ENCODE measurements at places on chromosomes 1 and 21.

GRCh38 chr1:61925591-61926298 is 183.5 kb downstream of the PATJ start:
- no peak for DNase-seq

GRCh38 chr1:211336775-211337174 is 10.1 kb downstream of the TRAF5 start:
- DNase-seq, result no peak

DNA sequence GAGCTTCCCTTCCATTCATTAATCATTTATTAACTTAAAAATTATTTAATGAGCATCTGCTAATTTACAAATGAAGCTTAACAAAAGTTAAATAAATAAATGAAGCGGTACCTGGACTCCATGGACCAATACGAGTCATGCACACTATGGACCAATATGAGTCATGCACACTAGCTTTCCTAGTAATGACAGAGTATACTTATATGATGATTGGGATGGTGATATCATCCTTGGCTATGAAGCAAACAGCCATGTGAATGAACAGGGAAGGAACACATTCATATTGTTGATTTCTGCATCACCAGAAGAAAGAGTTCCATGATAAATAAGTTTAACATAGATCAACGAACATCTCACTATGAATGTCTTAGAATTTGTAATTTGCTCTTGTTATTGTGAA is 109.9 kb downstream of the SPAG17 start:
- peak; percentile 11 for DNase-seq

GRCh38 chr1:17643861-17644703 is 104.6 kb downstream of the ARHGEF10L start:
- DNase-seq, result no peak

DNA sequence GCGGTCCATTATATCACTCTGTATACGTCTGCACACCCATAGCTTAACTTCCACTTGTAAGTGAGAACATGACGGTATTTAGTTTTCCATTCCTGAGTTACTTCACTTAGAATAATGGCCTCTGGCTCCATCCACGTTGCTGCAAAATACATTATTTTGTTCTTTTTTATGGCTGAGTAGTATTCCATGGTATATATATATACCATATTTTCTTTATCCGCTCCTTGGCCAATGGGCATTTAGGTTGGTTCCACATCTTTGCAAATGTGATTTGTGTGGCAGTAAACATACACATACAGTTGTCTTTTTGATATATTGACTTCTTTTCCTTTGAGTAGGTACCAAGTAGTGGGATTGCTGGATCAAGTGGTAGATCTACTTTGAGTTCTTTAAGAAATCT is 245.1 kb downstream of the NFIA start:
- DNase-seq, result no peak

DNA sequence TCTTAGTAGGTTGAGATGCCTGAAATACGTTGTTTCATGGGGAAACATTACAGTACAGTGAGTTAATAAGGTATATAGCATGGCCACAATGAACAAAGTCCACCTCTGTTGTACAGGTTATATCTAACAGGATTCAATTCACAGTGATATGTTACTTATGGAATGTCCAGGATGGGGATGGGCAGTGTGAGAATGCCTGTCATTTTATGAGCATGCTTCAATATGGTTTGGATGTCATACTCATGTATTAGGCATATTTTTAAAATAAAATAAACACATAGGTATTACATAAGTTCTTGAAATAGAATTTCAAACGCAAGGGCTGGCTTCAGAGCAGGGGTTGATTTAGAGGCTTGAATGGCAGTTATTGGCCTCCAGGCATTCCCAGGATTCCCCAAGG is 6.1 kb upstream of the PHLDA3 start:
- DNase-seq, result peak; percentile 82

DNA sequence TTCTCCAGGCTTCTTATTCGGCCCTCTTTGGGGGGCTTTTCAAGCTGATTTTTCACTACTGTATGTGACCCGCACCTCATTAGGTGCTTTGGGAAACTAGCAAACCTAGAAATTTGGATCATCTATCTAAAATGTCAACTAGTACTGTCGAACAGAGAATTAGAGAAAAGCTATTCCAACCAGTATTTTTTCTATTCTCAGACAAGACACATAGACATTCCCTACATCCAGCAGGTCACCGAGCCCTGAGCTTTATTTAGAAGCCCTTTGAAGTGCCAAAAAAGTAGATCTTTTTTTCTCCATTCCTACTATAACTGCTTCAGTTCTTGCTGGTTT is 310 bp upstream of the SSR2 start:
- DNase-seq, result no peak

DNA sequence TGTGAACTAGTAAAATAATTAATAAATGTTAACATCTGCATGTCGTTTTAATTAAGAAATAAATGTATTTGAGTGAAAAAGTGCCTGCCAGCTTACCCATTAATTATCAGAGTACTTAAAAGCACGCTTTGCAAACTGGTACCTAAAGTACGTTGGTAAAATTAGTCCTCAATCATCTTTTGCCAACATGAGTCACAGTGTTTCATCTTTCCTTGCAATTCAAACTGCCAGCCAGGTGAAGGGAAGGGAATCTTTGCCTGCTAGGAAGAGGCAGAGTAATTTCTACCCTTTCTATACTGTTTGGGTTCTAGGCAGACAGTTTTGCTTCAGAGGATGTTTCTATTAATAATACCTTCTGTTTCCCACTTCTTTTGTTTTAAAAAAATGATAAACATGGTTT is 57.2 kb upstream of the CNIH3 start:
- peak; percentile 45 for DNase-seq

GRCh38 chr1:56939209-56939608 is 26.6 kb downstream of the C8B start:
- no peak for DNase-seq

DNA sequence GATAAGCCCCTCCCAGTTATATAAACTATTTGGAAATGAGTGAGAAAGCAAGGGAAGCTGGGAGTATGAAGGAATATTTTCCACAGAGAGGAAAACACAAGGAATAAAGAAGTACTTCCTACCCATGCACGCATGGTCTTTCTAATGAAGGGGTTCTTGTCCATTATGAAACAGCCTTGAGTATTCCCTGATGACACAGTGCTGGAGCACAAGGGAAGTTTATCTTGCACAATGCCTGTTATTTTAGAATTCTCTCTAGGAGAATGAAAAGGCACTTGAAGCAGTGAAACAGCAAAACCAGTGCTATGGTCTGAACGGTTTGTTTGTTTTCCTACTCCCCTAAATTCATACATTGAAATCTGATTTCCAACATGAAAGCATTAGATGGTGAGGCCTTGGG is 38.6 kb upstream of the ADAMTS1 start:
- no peak for DNase-seq

DNA sequence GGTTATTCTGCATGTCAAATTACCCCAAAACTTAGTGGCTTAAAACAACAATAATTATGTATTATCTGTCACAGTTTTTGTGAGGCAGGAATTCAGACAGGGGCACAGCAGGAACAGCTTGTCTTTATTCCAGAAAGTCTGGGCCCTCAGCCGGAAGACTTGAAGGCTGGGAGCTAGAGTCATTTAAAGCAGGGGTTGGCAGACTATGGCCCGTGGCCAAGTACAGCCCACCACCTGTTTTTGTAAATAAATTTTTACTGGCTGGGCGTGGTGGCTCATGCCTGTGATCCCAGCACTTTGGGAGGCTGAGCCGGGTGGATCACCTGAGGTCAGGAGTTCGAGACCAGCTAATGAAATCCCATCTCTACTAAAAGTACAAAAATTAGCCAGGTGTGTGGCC is 39.6 kb upstream of the KDM4A start:
- DNase-seq, result no peak

GRCh38 chr1:208665936-208666335 is 421.8 kb upstream of the PLXNA2 start:
- no peak for DNase-seq

GRCh38 chr1:3924825-3925220 is 24.8 kb upstream of the C1orf174 start:
- DNase-seq, result peak; percentile 23

DNA sequence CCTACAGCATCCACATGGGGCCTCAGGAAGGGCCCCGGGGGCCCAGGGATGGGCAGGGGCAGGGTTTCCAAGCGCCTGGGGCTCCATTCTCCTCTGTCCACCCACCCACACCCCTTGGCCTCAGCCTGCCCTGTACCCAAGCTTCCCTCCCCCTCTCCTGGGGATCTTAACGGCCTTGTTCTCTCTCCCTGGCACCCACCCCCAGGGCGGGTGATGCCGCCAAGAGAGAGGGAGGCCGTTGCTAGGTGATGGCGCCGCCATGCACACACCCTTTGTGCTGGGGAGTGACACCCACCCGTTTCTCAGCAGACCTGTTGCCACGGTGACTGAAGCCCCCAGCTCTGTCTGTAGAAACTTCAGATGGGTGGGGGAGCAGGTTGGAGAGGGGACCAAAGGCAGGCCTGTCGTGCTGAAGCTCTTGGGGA is 7.6 kb downstream of the GPR37L1 start:
- DNase-seq, result no peak

- DNase-seq, result no peak
Measured at GRCh38 chr1:109120356-109120755, 6.4 kb downstream of the ELAPOR1 start.

- no peak for DNase-seq
Measured at GRCh38 chr1:15016001-15016400, 137.5 kb upstream of the TMEM51 start.

DNA sequence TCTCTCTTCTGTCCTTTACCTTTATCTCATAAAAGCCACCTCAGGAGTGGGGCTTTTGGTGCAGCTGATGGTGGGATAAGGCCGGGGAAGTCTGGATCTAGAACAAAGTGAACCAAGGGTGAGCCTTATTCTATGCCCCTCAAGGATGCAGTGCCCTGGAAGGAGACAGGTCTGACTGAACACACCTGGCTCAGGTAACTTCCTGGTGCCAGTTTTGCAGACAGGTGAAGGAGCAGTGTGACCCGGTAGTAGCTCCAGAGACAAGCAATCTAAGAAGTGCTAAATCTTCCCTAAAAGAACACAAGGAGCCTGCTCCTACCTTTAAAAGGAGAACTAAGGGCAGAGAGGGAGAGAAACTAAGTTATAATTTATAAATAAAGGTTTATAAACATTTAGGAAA is 2.9 kb downstream of the KCNJ15 start:
- no peak for DNase-seq

DNA sequence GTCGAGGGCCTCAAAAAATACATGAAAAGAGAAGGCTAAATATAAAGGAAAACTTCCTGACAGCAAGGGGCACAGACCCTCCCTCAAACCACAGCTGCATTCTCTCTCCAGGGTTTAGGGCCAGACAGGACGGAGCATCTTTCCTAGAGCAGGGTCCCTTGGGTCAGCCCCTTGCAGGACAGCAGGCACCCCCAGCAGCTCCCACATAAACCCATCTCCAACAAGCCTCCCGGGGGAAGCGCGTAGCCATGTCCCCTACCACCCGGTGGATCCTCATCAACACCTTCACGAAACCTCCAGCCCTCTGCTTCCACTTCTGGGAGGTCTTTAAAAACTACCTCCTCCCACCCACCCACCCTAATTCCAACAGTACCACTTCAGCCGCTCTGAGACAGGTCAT is 59.5 kb downstream of the CD46 start:
- no peak for DNase-seq

DNA sequence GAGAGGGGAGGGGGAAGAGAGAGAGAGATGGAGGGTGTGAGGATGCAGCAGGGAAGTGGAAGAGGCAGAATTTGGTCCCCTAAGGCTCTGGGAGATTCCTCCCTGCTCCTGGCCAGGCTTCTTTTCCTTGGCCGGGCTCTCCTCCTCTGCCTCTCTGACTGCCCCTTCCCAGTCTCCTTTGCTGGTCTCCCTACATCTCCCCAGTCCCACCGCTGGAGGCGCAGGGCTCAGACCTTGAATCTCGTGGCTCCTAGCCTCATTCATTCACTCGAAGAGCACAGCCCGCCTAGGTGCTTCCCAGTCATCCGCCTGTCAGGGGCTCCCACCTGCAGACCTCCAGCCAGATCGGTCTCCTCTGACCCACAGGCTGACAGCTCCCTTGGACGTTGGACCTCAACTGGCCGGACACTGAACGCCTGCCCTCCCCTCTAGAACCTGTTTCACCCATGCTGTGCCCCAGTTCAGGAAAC is 76.5 kb downstream of the VWA5B1 start:
- DNase-seq, result peak; percentile 76

GRCh38 chr1:22444856-22445255 is 6.8 kb upstream of the ZBTB40 start:
- DNase-seq, result no peak

GRCh38 chr1:91555821-91556531 is 55.3 kb downstream of the CDC7 start:
- DNase-seq, result no peak

- DNase-seq, result no peak
Measured at GRCh38 chr1:241460098-241460873, 59.3 kb downstream of the FH start.

DNA sequence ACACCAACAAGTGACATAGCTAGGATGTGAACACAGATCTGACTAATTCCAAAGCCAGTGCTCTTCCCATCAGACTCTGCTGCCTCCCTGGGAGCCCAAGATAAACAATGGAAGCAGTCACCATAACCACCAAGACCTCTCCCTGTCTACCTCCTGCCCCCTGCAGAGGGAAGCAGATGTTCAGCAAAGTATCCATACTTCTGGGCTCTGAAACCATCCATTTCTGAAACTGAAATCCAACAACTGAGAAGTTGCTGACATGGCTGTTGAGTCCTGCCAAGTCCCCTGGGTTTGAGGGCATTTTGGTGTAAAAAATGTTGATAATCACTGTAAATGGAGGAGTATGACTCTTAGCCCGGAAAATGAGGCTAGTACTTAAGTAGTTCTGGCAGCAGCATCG is 102.1 kb downstream of the TYW3 start:
- no peak for DNase-seq

DNA sequence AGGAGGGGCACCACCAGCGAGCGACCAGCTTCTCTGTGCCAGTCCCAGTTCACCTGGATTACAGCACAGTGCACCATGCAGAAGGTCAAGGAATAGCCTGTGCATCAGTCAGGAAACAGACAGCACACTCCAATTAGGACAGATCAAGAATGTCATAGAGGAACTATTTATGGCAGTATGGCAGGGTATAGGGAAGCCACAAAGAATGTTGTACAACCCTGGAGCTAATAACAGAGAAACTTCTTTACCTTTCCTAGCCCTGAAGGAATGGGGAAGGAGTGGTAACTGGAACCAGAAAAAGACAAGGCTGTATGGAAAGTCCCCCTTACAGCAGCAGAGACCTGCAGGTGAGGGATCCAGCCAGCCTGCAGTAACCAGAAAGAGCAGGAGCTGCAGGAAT is 87.8 kb upstream of the USP24 start:
- no peak for DNase-seq

DNA sequence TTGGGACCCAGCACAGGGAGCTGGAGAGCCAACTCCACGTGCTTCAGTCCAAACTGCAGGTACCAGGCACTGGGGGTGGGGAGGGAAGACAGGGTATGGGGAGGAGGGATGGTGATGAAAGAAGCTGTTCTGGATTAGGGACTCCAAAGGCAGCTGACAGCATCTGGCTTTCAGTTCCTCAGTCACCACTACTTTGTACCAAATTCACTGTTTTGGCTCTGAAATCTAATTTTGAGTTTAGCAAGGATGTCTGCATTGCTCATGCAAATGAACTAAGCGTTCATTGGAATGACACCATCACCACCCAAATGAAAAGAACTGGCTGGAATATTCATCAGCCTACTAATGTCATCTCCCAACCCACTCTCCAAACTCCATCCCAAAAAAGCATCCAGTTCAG is 8.7 kb downstream of the C1orf74 start:
- no peak for DNase-seq

GRCh38 chr1:225500624-225501192 is 72.9 kb upstream of the LBR start:
- DNase-seq, result no peak

- DNase-seq, result no peak
Measured at GRCh38 chr1:205239078-205239477, 11.3 kb downstream of the TMCC2 start.

All from RWPE1 (cell line).